Heart left ventricle (tissue), 16 donors: ENCODE measurements at places on chromosomes 7 and 10. TPM values are rescaled to one million over a fixed set of nuclear protein-coding genes. Genes with fewer than 3 reads are reported as not detected.

- H3K36me3 ChIP-seq: no peaks in the 10 kb centered on the region
- H3K27me3 ChIP-seq: no peaks in the 10 kb centered on the region
- no peak overlapping the region for H3K27ac ChIP-seq
- H3K4me1 ChIP-seq: no peaks in the 10 kb centered on the region
- DNase-seq: no peak
Measured at GRCh38 chr7:5445981-5446594, 22.5 kb upstream of the TNRC18 start.

DNA sequence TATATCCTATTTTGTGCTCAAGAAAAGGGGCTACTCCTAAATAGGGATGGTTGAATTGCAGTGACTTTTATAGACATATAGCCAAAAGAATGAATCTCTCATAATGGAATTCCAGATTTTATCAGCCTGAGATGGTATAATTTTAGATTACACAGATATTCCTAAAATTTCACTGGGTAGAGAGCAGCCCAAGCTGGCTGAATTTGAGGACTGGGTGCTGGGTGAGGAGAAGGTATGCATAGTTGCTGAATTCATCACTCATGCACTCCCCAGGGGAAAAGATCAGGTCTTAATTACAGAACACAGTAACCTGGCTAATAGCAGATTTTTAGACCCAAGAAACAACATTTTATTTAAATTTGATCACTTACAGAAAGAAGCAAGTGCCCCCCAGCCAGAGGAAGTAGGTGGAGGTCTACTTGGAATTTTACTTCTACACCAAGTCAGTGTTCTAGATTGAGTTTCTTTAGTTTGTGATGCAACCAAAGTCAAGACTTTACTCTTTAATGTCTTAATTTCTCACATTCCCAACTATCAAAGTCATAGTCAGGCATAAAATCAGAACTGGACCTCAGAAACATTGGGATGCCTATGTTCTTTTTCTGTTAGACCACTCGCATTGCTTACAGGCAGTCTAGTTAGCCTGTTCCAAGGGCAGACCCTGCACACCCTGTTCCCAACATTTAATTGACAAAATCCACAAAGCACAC lies 337.4 kb upstream of the PODXL start:
- DNase-seq: no peak
- no peaks in the 10 kb centered on the region for H3K4me1 ChIP-seq
- H3K36me3 ChIP-seq: no peaks in the 10 kb centered on the region

Gene MRLN
- total RNA-seq: 2.2 TPM

- H3K4me1 ChIP-seq: no peaks in the 10 kb centered on the region
- no peak overlapping the region for H3K27ac ChIP-seq
- no peak for DNase-seq
- H3K27me3 ChIP-seq: no peaks in the 10 kb centered on the region
- H3K36me3 ChIP-seq: no peaks in the 10 kb centered on the region
Measured at GRCh38 chr10:121525251-121526134, 72.8 kb downstream of the FGFR2 start.

- peaks cover 23% of the 10 kb centered on the region for H3K4me1 ChIP-seq
- no peak overlapping the region for H3K4me3 ChIP-seq
- DNase-seq: no peak
- H3K27ac ChIP-seq: no peak overlapping the region
Measured at GRCh38 chr10:103610921-103611511, 117.5 kb downstream of the NEURL1 start.

Gene CDC123
- total RNA-seq: 44.1 TPM

GRCh38 chr7:66348531-66348930 lies 143.4 kb downstream of the TPST1 start:
- DNase-seq: no peak
- H3K4me1 ChIP-seq: no peaks in the 10 kb centered on the region
- no peak overlapping the region for H3K27ac ChIP-seq
- no peak overlapping the region for H3K4me3 ChIP-seq

GRCh38 chr7:114988755-114989375 lies 67.0 kb downstream of the MDFIC start:
- H3K4me3 ChIP-seq: no peak overlapping the region
- H3K4me1 ChIP-seq: peaks cover 17% of the 10 kb centered on the region
- DNase-seq: peak; percentile 81
- H3K27ac ChIP-seq: peak overlapping the region; percentile 66

DNA sequence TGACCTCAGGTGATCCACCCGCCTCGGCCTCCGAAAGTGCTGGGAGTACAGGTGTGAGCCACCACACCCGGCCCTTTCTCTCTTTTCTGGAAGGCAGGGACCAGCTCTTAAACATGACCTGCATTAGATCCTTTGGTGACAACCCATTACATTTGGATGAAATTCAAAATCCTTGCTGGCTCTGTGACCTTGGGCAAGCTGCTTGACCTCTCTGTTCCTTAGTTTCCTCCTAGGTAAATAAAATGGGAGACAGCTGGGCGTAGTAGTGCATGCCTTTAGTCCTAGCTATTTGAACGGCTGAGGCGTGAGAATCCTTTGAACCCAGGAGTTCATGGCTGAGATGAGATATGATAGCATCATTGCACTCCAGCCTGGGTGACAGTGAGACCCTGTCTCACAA lies 23.7 kb downstream of the LDB1 start:
- no peaks in the 10 kb centered on the region for H3K4me1 ChIP-seq
- no peaks in the 10 kb centered on the region for H3K27me3 ChIP-seq
- no peak overlapping the region for H3K27ac ChIP-seq
- DNase-seq: no peak
- H3K4me3 ChIP-seq: no peak overlapping the region

Gene PRKG1
- total RNA-seq: 29.3 TPM

Gene SMKR1
- not detected for total RNA-seq

- no peak for DNase-seq
- H3K4me3 ChIP-seq: no peak overlapping the region
- peaks cover 6% of the 10 kb centered on the region for H3K4me1 ChIP-seq
- peak overlapping the region; percentile 62 for H3K27ac ChIP-seq
Measured at GRCh38 chr7:80348223-80348622, 163.6 kb downstream of the GNAT3 start.

- H3K4me1 ChIP-seq: no peaks in the 10 kb centered on the region
- H3K27ac ChIP-seq: no peak overlapping the region
- H3K27me3 ChIP-seq: no peaks in the 10 kb centered on the region
- H3K4me3 ChIP-seq: no peak overlapping the region
Measured at GRCh38 chr7:90938371-90938770, 325.9 kb upstream of the FZD1 start.

Gene PSPH
- 12.8 TPM for total RNA-seq

GRCh38 chr7:151243408-151244195 lies 4.9 kb downstream of the SMARCD3 start:
- peaks cover 13% of the 10 kb centered on the region for H3K27me3 ChIP-seq
- no peak for DNase-seq
- peaks cover 39% of the 10 kb centered on the region for H3K36me3 ChIP-seq
- H3K4me3 ChIP-seq: peak overlapping the region; percentile 13

DNA sequence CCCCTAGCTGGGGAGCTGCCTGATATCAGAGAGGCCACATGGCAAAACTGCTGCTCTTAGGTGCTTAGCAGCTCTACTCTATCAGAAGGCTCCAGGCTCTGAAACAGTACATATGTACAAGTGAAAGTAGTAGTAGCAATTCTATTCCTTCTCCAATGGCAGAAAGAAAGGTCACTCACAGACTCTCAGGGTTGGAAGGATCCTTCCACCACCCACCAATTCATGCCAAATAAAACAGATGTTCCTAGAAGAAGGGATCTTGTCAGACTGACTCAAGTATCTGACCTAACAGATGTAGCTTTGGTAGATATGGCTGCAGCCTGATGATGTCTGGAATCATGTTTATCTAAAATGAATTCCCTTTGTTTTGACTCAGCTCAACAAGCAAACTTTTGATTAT lies 8.0 kb upstream of the ALDH18A1 start:
- DNase-seq: no peak
- H3K4me1 ChIP-seq: peaks cover 4% of the 10 kb centered on the region
- H3K4me3 ChIP-seq: no peak overlapping the region
- no peaks in the 10 kb centered on the region for H3K36me3 ChIP-seq

- no peak overlapping the region for H3K27ac ChIP-seq
- H3K4me1 ChIP-seq: no peaks in the 10 kb centered on the region
- no peaks in the 10 kb centered on the region for H3K36me3 ChIP-seq
- H3K4me3 ChIP-seq: no peak overlapping the region
- DNase-seq: no peak
Measured at GRCh38 chr7:9120331-9120730, 686.9 kb downstream of the NXPH1 start.

GRCh38 chr10:98098247-98098646 lies 36.2 kb upstream of the R3HCC1L start:
- H3K27me3 ChIP-seq: peaks cover 9% of the 10 kb centered on the region
- H3K4me1 ChIP-seq: no peaks in the 10 kb centered on the region
- no peak for DNase-seq
- no peak overlapping the region for H3K27ac ChIP-seq

DNA sequence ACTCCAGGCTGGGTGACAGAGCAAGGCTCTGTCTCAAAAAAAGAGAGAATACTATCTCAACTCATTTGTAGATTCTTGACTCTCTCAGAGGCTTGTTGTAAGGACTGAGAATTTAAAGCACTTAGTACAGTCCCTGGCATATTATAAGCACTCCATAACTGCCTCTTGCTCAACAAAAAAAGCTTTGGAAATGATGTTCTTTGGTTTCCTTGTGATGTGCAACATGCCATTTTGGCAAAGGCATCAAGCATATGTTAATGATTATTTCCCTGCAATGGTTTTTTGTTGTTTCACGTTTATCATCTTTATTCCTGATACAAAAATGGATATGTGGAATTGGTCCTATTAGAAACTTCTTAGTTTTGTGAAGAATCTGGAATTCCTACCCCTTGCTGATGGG lies 15.7 kb downstream of the NOLC1 start:
- H3K4me3 ChIP-seq: no peak overlapping the region
- H3K36me3 ChIP-seq: peaks cover 3% of the 10 kb centered on the region
- H3K4me1 ChIP-seq: no peaks in the 10 kb centered on the region
- no peak for DNase-seq
- H3K27ac ChIP-seq: no peak overlapping the region

DNA sequence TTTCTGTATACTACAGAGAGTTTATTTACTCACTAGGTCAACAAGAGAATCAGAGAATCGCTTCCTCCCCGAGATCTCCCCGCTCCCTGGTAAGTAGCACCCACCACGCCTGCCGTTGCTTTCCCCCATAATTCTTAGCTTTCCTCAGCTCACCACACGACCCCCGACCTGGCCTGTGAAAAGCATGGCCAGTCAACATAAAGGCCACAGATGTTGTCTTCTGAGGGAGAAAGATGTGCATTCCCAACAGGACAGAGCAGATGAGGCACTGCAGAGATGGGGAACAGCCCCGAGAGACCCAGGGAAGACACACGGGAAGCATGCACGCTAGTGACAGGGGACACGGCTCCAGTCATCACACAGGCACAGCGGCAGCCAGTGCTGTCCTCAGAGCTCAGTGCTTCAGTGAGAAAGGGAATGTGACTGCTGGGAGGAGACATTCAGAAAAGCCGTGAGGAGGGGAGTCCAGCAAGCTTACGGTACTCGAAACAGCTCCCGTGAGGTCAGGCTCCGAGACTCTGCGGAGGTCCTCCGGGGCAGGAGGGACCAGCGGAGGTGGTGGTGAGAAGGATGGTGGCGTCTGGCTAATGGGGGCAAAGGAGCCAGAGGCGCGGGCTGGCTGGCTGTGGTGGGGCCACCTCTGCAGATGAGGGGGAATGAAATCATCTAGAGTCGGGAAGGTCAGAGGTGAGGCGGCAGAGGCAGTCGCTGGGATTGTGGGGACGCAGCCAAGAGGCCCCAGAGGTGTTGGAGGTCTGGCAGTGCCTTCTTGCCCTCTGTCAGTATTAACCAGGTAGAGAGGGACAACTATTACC lies 123.4 kb upstream of the PDLIM1 start:
- no peaks in the 10 kb centered on the region for H3K27me3 ChIP-seq
- DNase-seq: peak; percentile 71

Gene ZCCHC24
- total RNA-seq: 57.0 TPM

Gene PDIA4
- 25.3 TPM for total RNA-seq

GRCh38 chr7:151756866-151757265 lies 120.0 kb downstream of the PRKAG2 start:
- H3K4me1 ChIP-seq: peaks cover 43% of the 10 kb centered on the region
- H3K4me3 ChIP-seq: no peak overlapping the region
- H3K27me3 ChIP-seq: no peaks in the 10 kb centered on the region

GRCh38 chr10:114030140-114030539 lies 13.5 kb upstream of the ADRB1 start:
- no peak overlapping the region for H3K27ac ChIP-seq
- no peak overlapping the region for H3K4me3 ChIP-seq
- no peaks in the 10 kb centered on the region for H3K27me3 ChIP-seq
- DNase-seq: no peak

DNA sequence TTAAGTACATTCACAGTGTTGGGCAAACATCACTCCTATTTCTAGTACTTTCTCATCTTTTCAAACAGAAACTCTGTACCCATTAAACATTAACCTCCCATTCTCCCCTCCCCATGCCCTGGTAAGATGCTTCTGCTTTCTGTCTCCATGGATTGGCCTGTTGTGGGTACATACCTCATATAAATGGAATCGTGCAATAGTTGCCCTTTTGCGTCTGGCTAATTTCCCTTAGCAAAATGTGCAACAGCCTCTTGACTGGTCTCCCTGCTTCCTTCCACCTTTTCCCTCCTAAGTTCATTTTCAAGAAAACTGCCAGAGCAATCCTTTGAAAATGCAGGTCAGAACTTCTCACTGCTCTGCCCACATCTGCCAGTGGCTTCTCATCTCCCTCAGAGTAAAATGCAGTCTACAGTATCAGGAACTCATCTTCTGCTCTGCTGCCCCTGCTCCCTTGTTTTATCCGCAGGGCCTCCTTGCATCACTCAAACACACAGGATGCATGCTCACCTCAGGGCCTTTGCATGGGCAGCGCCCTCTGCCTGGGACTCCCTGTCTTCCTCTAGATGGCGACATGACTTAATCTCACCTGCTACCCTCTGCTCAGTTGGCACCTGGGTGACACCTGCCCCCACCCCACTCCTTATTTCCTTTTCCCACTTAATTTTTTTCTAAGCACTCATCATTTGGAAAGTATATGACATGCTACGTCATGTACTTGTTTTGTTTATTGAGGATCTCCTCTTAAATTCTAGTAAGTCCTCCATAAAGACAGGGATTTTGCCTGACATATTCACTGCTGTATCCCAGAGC lies 44.3 kb upstream of the ECHDC3 start:
- no peak overlapping the region for H3K27ac ChIP-seq
- no peak overlapping the region for H3K4me3 ChIP-seq
- no peaks in the 10 kb centered on the region for H3K4me1 ChIP-seq
- no peaks in the 10 kb centered on the region for H3K27me3 ChIP-seq
- no peak for DNase-seq

Gene ZNF783
- 2.8 TPM for total RNA-seq

- H3K27ac ChIP-seq: no peak overlapping the region
- no peak overlapping the region for H3K4me3 ChIP-seq
- no peaks in the 10 kb centered on the region for H3K36me3 ChIP-seq
- no peaks in the 10 kb centered on the region for H3K27me3 ChIP-seq
Measured at GRCh38 chr10:112307358-112308124, 24.3 kb downstream of the TECTB start.
